ENCODE measurements at places on chromosomes 13 and 19.

DNA sequence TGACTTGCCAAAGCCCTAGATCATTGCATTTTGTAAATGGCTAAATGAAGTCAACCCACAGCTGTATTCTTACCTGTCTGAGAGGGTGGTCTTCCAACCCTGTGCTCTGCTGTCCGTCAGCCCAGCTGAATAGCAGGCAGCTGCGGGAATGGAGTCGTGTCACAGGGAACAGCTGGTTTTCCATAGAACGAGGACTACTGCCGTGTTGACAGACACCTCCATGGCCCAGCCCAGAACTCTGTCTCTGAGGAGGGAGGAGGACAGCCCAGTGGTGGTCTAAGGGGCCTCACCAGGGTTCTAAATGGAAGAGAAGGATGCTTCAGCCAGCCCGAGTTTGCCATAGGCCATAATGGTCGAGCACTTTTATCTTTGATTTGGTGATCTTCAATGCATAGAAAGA is 110.7 kb downstream of the SLC7A1 start:
- DNase-seq = no peak

GRCh38 chr13:43391036-43391435 is 367.6 kb downstream of the DNAJC15 start:
- DNase-seq = no peak

DNA sequence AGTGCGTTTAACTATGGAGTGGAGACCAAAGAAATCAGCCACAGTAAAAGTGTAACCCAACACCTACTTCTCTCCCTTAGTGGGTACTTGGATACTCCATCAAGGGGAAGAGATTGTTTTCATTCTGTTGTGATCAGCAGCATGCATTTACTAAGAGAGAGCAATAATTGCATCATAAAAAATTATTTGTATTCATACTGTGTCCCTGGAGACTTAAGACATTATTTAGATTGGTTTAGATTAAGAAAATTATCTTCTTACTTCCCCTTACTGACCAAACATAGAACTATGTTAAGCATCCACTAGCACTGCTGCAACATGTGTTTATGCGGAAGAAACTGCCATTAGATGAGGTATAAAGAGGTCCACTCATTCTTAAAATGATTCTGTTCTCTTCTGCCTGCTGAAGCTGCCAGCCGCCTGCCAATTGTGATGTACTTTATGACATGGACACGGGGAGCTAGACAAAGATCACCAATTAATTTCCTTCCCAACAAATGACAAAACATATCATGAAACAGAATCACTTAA is 738.5 kb downstream of the DIAPH3 start:
- DNase-seq = no peak

DNA sequence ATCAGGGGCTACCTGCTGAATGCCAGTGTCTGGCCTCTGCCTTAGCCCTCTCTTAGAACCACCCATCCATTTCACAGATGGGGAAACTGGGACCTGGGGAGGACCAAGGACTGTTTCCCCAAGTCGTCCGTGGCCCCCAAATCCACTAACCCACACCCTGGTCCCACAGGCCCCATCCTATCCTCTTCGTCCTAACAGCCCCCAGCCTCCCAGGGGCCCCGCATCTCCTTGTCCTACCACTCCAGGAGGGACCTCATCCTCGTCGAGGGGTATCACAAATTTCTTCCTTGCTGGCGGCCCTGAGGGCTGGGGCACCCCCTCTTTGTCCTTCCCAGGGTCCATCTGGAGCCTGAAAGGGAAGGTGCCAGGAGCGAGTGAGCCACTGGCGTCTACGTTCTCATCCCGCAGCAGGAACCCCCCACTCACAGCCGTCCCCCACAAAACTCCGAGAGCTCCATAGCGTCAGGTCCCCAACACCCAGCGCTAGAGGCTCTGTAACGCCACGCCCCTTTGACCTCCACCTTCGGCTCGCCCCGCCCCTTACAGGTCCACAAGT is 606 bp downstream of the ERCC1 start:
- peak; percentile 79 for DNase-seq

DNA sequence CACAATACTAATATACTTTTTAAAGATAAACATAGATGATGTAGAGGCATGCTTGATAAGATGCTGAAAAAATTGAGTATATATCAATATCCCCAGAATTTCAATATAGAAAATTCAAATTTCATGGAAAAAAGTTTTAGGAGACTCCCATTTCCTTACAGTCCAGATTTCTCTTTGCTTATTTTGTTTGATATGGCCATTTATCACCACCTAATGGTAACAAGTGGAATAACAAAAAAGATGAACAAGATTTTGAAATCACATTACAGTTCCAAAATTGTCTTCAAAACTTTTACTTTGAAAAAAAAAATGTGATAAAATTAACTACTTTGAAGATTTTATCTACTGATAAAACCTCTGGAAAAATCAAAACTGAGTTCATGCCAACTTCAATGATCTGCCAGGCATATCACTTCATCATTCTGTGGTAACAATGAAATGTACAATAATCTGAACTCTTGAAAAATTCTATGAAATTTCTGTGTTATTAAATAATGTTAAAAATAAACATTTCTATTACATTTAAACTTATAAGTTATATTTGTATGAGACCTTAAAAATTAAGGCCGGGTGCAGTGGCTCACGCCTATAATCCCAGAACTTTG is 17.5 kb downstream of the MIPEP start:
- no peak for DNase-seq

- no peak for DNase-seq
Measured at GRCh38 chr19:17473041-17473440, 2.7 kb downstream of the SLC27A1 start.

DNA sequence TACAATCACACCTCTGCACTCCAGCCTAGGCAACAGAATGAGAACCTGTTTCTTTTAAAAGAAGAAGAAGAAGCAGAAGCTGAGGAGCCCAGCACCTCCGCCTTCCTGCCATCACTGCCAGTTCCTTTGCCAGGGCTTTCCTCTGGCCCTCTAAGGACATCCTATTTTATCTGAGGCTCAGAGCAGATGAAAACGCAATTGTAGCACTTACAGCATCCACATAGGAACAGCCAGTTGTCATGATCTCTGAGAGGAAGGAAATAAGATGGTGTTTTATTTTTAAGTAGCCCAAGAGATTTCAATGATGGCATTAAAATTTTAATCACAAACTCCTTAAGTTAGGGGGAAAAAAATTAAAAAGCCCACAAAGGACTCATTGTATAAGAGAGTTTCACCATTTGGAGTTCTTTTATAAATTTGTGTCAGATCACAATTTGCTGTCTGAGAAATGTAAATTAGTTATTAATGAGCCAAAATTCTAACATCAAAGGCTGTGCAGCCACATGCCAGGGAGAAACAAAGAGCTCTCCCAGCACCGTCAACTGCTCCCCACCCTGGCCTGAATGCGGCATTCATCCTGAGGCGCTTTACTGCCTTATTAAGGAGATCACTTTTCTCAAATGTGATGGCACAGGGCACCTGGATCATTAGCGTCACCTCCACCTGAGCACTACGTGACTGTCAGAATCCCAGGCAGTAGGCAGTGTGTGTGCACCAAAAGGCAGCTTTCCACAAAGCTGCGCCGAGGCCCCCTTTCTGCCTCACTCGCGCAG is 393.0 kb downstream of the FOXO1 start:
- DNase-seq = no peak

- peak; percentile 77 for DNase-seq
Measured at GRCh38 chr19:17333611-17334413, 843 bp downstream of the ANO8 start.

DNA sequence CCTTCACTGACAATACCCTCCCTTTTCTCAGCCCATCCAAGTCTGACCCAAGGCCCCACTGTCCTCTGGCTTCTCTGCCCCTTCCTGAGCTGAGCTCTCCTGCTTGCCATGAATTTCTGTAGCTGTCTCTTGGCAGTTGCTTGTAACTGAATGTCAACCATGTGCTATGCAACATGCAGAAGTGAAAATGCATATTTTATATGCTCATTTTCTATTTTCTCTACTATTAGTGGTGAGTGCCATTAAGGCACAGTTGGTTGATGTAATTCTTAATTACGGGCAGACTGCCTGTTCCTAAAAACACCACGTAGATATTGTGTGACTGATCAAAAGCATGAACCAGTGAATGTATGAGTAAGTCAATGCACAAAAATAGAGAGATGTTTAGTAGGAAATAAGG is 29.6 kb downstream of the TNFSF11 start:
- no peak for DNase-seq

DNA sequence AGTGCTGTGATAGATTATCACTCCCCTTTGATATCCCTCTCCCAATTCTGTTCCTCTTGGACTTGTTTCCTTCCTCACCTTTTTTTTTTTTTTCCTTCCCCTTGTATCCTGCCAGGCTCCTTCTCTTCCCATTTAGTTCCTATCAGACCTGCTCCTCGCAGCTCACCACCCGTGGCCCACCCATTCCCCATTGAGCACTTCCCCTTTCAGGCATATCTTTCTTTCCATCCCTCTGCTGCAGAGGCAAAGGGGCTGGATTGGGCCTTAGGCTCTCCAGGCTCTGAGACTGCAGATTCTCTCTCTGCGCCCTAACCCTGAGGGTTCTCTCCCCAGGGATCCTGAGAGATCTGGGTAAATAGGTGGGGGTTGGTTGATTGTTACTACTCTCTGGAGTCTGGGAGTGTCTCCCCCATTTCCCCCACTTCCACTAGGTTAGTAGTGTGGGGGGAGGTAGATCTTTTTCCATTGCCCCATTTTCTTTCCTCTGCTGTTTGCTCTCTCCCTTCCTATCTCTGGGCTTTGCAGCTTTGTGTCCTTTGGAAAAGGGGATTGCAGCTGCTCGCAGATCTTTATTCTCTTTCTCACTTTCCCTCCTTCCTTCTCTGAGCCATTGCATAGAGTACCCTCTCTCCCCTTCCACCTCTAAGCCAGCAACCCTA is 2.3 kb downstream of the ARHGAP35 start:
- no peak for DNase-seq

GRCh38 chr13:31444266-31444856 is 244.6 kb downstream of the B3GLCT start:
- DNase-seq = no peak

DNA sequence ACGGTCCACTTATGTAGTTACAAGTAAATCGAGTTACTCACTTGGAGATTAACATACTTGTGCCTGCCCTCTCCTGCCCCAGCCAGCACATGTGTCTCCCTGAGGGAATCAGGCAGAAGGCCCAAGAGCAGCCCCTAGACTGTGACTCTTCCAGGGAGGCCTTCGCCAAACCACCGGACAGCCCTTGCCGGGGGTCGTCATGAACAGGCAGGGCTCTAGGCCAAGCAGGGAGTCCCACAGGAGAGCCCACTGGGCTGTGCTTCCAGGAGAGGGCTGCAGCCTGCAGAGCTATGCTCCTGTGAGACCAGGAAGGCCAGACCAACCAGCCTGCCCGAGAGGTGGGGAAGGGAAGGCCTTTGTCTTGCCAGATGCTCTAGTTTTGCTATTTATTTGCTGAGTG is 283.3 kb downstream of the FOXO1 start:
- DNase-seq = no peak

DNA sequence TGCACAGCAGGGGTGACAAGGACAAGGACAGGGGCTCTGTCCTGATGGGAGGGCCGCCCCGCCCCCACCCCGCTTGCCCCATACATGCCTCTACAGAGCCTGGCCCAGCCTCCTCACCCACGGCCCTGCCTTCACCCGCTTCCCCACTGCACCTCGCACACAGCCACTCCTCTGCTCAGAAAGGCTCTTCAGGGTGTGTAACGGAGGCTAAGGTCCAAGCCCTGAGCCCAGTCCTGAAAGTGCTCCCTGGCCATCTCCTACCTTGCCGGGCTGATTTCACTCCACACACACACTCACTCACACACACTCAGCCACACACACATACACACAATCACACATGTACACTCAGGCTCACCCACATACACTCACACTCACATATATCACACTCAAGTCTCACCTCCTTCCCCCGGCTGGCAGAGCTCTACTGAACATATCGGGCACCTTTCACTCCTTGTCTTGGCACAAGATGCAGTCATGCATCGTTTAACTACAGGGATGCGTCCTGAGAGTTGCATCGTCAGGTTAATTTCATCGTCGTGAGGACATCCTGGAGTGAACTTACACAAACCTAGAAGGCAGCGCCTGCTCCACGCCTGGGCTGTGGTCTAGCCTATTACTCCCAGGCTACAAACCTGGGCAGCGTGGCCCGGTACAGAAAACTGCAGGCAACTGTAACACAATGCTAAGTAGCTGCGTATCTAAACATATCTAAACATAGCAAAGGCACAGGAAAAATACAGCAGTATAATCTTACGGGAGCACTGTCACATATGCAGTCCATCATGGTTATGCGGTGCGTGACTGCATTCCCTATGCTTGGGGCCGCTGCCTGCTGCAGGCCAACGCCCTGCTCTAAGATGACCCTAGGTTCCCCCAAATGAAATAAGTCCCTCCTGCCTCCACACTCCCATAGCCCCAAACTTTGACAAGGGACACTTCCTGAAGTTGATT is 13.1 kb downstream of the EPS15L1 start:
- no peak for DNase-seq

DNA sequence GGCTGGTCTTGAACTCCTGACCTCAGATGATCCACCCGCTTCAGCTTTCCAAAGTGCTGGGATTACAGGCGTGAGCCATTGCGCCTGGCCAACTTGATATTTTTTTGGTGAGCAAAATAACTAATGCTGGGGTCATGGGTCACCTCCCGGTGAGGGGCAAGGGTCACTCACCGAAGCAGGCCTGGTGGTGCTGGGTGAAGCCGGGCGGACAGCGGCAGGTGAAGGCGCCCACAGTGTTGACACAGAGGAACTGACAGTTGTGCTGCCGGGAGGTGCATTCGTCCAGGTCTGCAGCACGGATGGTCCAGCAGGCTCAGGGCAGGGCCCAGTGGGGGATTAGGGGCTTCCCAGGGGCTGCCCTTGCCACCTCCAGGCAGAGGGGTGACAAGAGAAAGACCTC is 28.3 kb downstream of the CCL25 start:
- no peak for DNase-seq

GRCh38 chr13:39712626-39713025 is 57.2 kb downstream of the COG6 start:
- DNase-seq = no peak

GRCh38 chr19:42023121-42023942 is 29.3 kb upstream of the ATP1A3 start:
- no peak for DNase-seq

Data from stimulated activated CD8-positive, alpha-beta memory T cell treated with anti-CD3 and anti-CD28 coated beads, Interleukin-7, amount 100 ng/mL, for 4 hours (primary cell).